Stimulated activated naive CD4-positive, alpha-beta T cell (primary cell): ENCODE measurements at places on chromosomes 1 and 21.
A peak's percentile ranks its signal among the peaks of the same experiment; 100 is the strongest.

- DNase-seq: no peak
Observed at GRCh38 chr1:113782406-113782805, 23.1 kb upstream of the PHTF1 start.

DNA sequence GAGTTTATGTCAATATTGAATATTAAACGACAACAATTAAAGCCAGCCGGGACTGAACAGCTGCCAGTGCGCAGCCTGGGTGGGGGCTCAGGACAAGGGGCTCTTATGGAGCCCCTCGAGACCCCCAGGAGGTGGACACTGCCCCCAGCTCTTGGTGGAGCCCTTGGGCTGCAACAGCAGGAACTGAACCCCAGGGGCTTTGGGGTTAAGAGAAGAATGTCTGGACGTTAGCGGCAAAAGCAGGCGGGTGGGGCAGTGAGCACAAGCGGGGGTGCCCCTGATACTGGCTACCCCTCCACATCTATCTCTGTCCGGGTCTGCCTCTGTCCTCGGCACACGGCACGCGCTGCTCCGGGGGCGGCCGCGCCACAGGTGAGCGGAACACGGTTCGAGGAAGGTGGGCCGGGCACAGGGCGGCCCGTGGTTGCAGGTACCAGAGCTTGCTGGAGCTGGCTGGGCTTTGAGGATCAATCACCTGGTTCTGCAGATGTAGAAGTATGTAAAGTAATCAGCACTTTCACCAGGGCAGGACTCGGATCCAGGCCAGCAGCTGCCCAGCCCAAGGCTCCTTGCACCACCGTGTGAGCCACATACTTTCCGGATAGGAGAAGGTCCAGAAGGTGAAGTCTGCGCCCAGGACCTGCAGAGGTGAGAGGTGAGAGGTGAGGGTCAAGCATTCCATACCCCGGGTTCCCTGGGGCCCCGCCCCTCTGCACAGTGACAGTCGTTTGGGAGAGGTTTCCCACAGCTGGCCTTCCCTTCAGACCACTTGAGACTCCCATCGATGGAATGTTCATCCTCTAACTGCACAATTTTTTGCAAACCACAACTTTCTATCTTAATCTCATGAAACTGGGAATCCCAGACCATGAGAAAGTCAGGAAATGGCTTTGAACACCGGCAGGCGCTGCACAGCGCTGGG lies 12.4 kb upstream of the POFUT2 start:
- no peak for DNase-seq

- DNase-seq: no peak
Observed at GRCh38 chr1:215243345-215244054, 161.0 kb downstream of the KCNK2 start.

DNA sequence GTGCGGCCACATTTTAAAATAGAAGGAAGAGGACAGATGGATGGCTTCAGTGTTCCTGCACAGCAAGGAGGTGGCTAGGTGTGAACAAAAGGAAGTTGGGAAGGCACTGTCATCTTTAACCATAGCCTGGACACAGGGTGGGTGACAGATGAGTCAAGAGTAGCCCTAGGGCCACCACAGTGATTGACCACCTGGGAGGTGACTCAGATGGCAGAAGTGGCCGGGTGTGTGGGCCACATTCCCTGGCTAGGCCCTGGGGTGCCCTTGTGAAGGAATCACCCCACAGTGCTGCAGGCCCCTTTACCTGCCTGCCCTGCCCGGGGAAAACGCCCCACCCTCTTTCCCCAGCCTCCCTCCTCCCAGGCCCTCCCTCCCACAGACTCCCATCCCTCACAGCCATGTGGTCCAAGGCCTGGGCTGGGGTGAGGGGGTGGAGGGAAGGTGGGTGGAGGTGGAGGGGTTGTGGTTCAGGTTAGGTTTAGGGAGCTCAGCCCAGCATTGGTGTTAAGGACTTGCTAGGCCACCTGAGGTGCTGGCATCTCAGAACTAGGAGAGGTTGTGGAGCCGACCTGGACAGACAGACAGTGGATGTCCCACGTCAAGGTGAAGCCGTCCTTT lies 59.1 kb downstream of the SPSB1 start:
- no peak for DNase-seq

GRCh38 chr1:225406976-225407725 lies 20.7 kb downstream of the LBR start:
- no peak for DNase-seq

DNA sequence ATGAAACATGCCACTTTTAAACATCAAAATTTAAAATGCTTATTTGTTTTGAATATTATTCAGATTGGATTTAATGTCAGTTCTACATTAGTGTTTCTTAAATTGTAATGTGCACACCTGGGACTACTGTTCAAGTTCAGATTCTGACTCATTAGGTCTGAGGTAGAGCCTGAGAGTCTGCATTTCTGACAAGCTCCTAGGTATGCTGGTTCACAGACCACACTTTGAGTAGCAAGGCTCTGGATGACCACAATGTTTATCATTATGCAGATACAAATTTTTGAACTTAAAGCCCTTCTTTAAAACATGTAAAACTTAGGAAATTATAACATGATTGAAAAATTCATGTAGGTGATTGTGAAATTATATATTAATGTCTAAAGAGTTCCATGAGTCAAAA lies 40.2 kb downstream of the TTLL7 start:
- DNase-seq: no peak

DNA sequence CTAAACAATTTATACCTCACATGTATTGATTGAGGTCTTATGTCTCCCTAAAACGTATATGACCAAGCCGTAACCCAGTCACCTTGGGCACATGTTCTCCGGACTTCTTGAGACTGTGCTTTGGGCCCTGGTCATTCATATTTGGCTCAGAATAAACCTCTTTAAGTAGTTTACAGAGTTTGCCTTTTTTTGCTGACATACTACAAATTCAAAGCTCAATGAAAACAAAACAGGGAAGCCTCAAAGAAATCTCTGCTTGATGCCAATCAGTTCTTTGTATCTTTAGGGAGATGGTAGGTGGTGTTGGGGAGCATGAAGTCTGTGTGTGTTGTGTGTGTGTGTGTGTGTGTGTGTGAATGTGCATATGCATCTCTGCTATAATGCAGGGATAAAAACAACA lies 247.0 kb downstream of the KCNJ6 start:
- DNase-seq: no peak

- DNase-seq: peak; percentile 20
Observed at GRCh38 chr1:206816390-206817287, 44.3 kb upstream of the IL10 start.

- no peak for DNase-seq
Observed at GRCh38 chr1:19456968-19457441, 28.3 kb downstream of the CAPZB start.

DNA sequence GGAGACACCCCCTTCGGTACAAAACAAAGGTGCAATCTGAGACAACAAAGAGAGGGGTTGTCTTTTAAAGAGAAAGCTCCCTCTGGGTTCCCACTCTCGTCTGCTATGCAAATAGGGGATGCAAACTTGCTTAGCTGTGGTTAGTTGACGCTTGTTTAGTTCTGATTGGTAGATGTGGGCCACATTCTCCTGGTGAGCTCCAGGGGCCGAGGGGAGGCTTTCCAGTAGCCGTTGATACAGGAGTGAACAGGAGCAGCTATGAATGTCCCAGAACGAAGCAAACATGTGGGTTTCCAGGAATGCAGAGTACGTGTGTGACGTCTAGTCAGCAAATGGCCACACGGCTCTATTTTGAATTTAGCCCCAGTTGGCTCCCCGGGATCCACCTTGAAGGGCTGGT lies 14.7 kb downstream of the TFF2 start:
- DNase-seq: no peak

GRCh38 chr1:206447422-206447765 lies 22.9 kb upstream of the IKBKE start:
- no peak for DNase-seq

GRCh38 chr1:164495905-164496304 lies 63.1 kb upstream of the PBX1 start:
- DNase-seq: no peak

DNA sequence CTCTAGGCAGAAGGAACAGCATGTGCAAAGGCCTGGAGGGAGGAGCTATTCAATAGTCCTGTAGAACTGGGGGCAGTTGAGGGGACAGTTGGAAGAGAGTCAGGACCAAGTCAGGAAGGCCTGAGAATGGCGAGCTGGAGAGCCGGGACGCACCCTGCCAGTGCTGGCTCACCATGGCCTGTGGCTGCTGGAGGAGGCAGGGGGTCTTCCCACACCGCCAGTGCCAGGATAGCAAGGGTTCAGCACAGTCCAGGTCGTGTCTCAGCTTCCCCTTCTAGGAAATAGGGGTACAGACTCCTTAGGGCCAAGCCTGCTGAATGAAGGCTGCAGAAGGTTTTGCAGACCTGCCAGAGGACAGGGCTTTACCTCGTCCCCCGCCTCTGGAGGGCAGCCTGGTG lies 7.3 kb downstream of the PODN start:
- no peak for DNase-seq

DNA sequence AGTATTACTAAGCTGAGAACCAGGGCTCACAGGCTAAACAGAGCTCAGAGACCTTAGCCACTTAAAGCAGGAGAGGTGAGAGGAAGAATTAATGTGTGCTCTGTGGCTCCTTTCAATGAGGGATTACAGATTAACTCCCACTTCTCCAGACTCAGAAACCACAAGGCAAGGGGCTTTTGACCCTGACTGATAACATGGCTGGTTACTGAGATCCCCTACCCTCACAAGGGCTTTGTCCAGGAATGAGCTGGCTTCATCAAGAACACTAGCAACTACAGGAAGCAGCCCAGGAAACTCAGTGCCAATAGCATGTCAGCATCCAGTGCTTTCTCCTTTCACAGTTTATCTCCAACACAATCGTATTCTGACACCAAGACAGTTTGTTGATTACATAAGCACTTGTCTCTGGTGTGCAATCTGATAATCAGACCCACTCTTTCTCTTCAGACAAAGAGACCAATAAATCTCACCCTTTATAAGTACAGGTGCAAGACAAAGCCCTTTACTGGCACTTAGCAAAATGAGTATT lies 38.8 kb downstream of the ERI3 start:
- DNase-seq: no peak

DNA sequence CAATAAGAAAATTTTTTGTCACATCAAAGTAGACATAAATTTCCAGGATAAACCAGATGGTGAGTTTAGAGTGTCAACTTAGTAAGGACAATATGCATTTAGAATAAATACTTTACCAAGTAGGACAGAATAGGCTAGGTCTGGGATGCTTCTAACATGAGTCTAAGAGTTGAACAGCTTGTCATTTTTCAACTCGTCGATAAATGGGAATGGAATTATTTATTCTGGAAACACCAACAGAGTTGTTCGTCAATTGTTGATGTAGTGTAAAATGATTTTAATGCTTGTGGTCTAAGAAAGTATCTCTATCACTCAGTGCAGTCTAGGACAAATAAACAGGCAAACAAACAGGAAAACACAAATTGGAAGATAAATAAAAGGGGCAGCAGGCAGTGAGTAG lies 358.4 kb upstream of the ST6GALNAC5 start:
- DNase-seq: no peak

GRCh38 chr1:247400685-247401084 lies 15.3 kb upstream of the NLRP3 start:
- no peak for DNase-seq

DNA sequence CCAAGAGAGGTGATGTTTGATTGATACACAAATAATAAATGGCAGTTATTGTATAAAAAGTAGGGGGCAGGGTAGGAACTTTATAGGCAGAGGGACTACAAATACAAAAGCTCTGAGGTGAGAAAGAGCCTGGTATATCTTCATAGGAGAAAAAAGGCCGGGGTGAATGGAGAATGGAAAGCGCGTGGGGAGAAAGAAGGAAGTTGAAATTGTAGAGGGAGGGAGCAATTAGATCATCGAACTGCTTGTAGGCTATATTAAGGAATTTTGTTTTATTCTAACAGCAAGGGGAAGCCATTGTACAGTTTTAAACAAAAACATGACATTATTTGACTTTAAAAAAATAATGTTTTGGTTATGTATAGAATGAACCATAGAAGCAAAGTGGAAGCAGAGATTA lies 147.4 kb downstream of the PDE4B start:
- no peak for DNase-seq

DNA sequence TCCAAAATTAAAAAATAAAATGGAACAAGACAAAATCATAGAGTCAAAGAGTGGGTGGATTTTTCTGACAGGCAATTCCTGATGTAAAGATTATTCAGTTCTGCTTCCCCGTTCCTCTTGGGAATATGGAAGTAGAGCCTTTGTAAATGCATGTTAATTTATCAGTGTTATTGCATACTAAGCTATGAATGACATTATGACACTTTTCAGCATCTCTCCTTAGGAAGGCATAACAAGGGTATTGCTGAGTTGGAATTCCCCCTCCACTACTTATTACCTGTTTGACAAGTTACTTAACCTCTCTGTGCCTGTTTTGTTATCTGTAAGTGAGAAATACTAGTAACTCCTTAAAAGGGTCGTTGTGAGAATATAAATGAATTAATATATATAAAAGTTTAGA lies 640.4 kb downstream of the LMO4 start:
- no peak for DNase-seq

- DNase-seq: no peak
Observed at GRCh38 chr1:17826165-17826488, 71.0 kb downstream of the ACTL8 start.

DNA sequence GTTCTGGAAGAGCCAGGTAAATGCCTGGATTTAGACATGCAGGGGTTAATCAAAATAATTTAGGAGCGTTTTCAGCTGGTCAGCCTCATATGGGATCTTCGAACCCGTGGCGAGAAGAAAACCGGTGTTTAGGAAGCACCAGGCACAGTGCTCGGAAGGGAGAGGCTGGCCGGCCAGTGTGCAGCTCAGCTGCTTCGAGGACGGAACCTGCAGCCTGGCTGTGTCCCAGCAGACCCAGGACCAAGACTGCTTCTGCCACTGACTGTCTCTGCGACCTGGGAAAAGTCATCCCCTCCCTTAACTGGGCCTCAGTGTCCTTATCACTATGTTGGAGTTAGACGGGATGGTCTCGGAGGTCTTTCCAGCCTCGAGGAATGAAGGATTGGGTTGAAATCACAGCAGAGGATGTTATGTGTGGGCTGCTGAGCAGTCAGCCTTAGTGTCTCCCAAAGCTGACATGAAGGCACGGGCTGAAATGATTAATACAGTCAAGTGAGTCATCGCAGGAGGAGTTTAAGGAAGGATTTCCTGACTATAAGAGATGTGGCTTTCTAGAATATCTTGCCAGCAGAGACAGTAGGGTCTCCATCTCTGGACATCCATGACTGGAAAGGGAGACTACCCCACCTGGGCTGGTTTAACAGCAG lies 20.8 kb downstream of the PPFIA4 start:
- no peak for DNase-seq

- DNase-seq: no peak
Observed at GRCh38 chr1:18126616-18127015, 19.0 kb downstream of the IGSF21 start.

- no peak for DNase-seq
Observed at GRCh38 chr1:200411406-200412257, 1.8 kb upstream of the ZNF281 start.

GRCh38 chr1:6268415-6268814 lies 7.5 kb upstream of the GPR153 start:
- DNase-seq: no peak
